ENCODE measurements at places on chromosomes 2 and 18.
A peak's percentile ranks its signal among the peaks of the same experiment; 100 is the strongest.

GRCh38 chr2:95331606-95332005 lies 34.5 kb downstream of the KCNIP3 start:
- DNase-seq, result no peak

DNA sequence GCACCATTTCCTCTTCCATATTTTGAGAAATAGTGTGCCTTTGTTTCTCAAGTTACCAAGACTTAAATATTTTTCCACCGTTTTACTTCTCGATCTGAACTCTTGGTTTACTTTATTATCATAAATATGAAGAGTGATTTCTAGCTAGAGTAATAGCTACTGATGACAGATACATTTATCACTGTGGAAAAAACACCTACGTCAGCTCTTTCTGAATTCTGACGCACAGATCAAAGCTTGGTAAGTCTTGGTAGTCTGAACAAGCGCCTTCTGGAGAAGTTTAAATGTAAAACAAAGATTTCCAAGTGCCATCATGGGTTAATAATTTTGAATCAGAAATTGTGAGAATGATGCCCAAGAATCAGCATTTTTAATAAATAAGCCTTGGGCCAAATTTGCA lies 367.7 kb downstream of the DPP10 start:
- no peak for DNase-seq

- DNase-seq, result no peak
Observed at GRCh38 chr18:26091047-26091630, 726 bp upstream of the SS18 start.

DNA sequence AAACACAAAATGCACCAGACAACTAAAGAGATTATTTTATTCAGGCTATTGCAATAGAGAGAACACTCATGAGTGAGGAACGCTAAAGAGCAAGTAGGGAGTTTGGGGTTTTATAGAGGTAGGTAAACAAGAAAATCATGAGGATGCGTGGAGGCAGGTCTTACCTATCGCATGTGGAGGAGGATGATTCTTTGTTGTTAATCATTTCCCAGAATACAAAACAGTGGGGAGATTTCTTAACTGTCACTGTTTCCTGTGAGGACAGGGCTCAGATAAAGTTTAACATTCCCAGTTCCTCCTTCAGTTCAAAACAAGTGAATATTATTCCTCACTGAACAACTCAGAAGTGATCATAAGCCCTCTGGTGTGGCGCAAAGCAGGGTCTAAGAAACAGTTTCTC lies 156.1 kb upstream of the MGAT5 start:
- DNase-seq, result no peak

- no peak for DNase-seq
Observed at GRCh38 chr2:176178038-176178756, 10.3 kb upstream of the HOXD1 start.

GRCh38 chr2:203859030-203859789 lies 8.4 kb upstream of the CTLA4 start:
- DNase-seq, result no peak

DNA sequence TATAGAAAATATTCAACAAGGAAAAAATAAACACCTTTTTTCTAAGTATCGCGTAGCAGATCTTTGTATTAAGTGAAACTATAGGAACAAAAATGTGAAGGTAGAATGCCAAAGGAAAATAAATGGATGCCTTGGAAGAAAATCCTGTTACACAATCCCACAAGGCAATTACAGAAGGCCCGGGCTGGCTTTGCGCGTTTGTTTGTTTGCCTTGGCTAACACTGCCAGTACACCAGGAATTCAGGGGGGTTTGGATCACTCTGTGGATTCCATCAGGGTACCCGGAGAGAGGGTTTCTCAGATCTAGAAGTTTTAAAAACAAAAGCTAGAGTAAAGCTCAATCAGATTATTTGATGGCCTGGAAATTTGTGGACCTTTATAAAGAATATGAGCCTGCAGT lies 478.3 kb downstream of the FBXO15 start:
- DNase-seq, result no peak

DNA sequence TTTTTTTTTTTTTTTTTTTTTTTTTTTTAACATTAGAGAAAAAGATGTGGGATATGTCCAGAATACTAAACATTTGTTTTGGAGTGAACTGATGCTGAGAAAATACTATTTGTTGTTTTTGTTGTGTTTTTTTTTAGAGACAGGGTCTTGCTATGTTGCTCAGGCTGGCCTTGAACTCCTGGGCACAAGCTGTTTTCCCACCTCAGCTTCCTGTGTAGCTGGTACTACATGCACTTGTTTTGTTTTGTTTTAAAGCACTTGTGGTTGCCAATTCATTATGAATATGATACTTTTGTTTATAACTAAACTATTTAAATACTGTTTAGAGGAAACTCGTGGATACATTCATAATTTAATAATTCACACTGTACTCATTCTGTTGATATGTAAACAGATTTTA lies 33.4 kb upstream of the DYSF start:
- DNase-seq, result no peak

DNA sequence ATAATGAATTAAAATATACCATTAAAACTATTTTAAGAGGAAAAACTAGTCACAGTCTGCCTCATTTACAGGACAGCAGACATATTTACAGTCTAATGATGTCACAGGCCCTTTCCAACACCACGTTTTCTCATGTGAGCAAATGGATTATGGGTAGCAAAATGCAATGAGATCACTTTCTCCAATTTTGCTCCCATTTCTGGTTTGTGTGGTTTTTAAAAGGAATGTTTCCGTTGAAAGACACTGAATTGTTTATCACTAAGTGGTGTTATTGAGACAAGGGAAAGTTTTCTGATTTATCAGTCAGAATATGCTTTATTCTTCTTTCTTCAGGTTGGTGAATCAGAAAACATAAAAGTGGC lies 11.4 kb upstream of the NR4A2 start:
- DNase-seq, result no peak

DNA sequence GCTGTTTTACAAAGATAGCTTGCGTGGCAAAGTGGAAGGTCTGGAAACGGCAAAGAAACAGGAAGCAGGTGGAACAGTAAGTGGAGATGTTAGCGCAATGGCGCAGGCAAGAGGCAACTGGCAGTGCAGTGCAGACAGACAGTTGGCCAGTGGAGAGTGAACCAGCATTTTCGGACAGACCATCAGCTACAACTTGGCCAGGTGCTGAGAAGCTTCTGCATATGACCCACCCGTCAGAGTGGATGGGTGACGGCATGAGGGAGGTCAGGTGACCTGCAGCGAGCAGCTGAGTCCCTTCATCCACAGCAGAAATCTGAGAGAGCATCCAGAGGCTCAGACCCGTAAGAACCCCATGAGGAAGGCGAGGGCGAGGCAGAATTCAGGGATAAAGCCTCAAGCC lies 33.8 kb downstream of the NPC1 start:
- DNase-seq, result no peak

DNA sequence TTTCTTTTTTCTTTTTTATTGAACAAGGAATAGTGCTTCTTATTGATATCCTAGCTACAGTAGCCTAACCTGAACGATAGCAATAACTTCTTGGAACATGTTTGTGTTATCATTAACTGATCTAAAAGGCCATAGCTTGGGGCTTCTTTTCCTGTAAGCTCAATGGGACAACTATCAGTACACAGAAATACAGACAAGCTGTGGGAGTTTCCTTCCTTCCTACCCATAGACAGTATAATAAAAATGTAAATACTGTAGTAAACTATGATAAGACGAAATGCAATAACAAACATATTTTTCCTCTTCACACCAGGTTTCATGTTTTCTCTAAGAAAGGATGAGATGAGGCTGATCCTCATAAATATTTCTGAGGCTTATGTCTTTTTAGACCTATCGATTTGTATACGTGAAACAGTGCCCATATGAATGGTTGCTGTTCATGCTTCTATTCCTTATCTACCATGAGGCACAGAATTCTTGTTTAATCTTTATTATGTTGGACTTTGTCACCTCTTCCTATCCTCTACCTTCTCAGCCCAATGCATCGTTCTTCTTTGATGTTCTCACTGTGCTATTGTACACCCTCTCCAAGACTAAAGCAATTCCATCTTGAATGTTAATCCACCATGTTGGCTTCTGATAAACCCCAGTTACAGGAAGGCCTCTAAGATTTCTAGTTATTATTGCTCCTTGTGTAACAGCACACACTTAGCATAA lies 361.4 kb downstream of the DCC start:
- DNase-seq, result no peak

DNA sequence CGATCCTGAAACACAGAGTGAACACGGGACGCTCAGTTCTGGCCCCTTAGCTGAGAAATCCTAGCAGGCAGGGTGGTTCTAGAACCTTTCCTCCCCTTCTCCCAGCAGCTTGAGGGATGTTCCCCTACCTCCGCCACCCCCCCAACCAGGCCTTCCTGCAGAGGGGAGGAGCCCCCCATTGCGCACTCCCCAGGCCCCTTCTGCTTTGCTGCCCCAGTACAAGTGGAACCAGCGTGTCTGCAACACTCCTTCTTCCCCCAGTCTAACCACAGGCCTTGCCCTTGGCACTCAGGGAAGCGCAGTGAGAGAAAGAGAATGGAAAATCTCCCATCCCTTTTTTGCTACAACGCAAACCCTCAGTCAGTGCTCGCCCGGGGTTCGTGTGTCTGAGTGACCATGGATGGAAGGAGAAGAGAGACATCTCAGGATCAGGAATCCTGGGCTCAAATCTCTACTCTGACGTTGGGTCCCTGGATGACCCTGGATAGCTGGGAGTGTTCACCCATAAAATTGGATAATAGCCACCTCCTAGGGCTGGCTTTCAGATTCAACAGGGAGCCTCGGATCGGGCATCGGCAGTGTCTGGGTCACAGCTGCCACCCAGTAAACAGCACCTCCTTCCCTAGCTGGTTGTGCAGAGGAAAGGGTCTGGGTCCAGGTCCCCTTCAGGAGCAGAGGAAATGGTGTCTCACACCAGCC lies 3.7 kb downstream of the NPPC start:
- DNase-seq, result no peak

- DNase-seq, result no peak
Observed at GRCh38 chr2:128603411-128603924, 284.8 kb upstream of the HS6ST1 start.

- no peak for DNase-seq
Observed at GRCh38 chr2:238869293-238870124, 21.6 kb downstream of the TWIST2 start.

DNA sequence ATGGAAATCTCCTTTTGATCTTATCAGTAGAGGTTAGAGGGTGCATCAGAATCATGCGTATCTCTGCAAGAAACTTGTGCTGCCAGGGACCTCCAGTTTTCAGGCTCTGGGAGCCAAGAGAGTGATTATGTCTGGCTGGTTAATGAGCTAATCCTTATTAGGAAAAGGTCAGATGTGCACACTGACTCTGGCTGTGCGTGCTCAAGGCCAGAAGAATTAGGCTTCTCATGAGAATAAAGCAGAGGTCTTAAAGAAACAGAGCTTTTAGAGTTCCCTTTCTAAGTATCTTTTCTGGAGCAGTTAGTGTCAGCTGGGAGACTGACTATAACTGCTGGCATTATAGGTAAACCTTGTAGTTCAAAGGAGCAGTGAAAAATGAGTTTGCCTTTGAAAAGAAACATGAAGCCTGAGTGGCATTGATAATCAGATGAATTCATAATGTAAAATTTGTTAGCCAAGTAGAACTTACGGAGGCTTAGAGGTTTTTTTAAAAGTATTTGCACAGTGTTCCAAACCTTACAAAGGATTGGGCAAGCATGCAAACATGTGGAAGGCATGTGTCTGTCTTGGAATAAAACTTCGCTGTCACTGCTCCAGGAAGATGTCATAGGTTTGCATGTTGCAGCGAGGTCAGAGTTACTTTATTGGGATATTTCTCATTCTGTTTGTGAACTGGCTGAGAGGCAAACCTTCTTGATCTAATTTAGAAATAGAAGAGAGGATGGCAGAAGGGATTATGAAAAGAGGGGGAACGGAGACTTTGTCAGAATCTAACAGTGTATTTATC lies 151.7 kb downstream of the ARHGAP28 start:
- DNase-seq, result no peak

- no peak for DNase-seq
Observed at GRCh38 chr2:210584834-210585233, 28.4 kb downstream of the CPS1 start.

DNA sequence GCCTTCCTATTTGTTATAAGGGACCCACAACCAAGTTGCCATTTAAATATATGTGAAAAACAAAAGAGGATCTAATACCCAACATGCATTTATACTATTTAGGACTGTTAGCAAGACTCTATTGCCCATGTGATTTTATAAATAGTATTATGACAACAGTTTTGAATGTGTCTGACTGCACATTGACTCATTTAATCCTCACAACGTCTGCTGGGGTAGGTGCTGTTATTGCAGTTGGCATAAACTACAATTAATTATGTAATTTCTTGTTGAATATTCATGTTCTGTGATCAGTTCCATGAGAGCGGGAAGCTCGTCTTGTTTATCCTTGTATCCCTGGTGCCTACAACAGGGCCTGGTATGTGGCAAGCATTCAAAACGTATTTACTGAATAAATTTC lies 53.7 kb downstream of the SH2D6 start:
- no peak for DNase-seq

- no peak for DNase-seq
Observed at GRCh38 chr18:23355206-23355605, 97.9 kb upstream of the RIOK3 start.

GRCh38 chr2:137865954-137866540 lies 98.2 kb upstream of the HNMT start:
- DNase-seq, result peak; percentile 9

DNA sequence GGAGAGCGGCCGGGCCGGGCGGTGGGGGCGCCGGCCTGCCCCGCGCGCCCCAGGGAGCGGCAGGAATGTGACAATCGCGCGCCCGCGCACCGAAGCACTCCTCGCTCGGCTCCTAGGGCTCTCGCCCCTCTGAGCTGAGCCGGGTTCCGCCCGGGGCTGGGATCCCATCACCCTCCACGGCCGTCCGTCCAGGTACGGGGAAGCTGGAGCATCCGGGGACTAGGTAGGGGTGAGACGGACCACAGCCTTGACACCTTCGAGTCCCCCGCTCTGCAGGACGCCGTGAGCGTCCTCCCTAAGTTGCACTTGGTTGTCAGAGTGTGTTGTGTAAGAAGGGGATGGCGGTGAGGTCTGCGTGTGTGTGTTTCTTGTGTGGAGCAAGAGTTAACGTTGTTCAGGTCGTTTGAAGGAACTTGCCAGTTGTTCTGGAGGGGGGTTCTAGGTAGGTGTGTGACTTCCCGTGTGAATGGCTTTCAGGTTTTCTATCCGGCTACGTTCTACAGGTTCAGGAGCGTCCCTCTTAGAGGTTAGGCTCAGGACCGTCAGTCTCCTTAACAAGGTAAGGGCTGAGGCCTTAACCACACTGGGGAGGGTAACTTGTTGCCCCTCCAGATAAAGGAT lies 393 bp downstream of the IL1R1 start:
- DNase-seq, result no peak

Measured in naive thymus-derived CD8-positive, alpha-beta T cell (primary cell).